ENCODE measurements at places on chromosomes 1 and 21.
A peak's percentile ranks its signal among the peaks of the same experiment; 100 is the strongest.

- peak; percentile 71 for DNase-seq
Observed at GRCh38 chr1:160206036-160206389, 829 bp downstream of the PEA15 start.

- DNase-seq = peak; percentile 44
Observed at GRCh38 chr21:45080639-45081414, 6.4 kb downstream of the ADARB1 start.

GRCh38 chr1:32498751-32499150, 33.9 kb downstream of the ZBTB8B start:
- DNase-seq = no peak

GRCh38 chr1:93021539-93022134, 57.4 kb upstream of the MTF2 start:
- DNase-seq = no peak

DNA sequence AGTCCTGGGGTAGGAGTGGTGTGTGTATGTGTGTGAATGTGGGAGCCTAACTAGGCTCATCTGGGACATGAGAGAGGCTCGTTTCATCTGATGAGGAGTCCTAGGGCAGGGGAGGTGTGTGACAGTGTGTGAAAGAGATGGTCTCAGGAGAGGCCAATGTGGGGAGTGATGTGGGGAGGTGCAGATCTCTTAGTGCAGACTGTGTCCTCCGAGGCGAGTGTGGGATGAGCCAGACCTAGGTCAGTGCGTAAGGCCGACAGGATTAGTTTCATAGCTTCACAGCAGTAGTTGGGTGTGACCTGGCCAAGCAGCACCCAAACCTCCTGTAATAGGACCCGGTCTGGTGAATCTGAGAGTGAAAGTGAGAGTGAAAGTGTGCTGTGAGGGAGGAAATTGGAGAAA, 94.7 kb downstream of the LIPI start:
- no peak for DNase-seq

DNA sequence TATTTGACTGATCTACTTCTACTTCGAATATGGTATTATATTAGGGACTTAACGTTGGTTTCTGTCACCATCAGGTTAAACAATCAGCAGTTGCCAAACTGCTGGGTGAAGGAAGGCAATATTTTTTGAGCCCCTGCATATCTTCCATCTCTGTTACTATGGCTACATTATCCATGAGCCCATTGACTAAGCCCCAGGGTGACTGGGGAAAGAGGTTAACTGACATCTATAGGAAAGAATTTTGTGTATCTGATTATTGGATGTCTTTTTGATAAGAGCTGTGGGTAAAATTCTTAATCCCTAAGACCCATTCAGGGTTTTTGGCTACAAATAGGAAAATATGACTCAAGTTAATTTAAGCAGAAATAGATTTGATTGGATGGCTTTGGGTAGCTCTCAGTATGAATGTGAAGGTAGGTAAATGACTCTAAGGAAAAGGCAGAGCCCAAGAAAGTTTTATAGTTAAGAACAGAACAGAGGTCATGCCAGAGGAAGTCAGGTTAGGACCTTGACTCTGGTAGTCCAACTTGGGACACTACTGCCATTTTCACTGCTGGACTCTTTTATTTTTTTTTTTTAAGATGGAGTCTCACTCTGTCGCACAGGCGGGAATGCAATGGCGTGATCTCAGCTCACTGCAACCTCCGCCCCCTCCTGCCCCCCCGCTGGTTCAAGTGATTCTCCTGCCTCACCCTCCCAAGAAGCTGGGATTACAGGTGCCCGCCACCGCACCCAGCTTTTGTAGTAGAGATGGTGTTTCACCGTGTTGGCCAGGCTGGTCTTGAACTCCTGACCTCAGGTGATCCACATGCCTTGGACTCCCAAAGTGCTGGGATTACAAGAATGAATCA, 8.9 kb upstream of the XPR1 start:
- no peak for DNase-seq

DNA sequence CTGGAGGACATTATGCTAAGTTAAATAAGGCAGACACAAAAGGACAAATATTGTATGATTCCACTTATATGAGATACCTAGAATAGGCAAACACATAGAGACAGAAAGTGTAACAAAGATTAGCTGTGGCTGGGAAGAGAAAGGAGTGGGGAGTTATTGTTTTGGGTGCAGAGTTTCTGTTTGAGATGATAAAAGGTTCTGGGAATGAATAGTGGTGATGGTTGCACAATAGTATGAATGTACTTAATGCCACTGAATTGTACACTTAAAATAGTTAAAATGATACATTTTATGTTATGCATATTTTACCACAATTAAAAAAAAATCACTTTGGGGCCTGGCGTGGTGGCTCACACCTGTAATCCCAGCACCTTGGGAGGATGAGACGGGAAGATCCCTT, 21.2 kb upstream of the ERO1B start:
- DNase-seq = no peak

DNA sequence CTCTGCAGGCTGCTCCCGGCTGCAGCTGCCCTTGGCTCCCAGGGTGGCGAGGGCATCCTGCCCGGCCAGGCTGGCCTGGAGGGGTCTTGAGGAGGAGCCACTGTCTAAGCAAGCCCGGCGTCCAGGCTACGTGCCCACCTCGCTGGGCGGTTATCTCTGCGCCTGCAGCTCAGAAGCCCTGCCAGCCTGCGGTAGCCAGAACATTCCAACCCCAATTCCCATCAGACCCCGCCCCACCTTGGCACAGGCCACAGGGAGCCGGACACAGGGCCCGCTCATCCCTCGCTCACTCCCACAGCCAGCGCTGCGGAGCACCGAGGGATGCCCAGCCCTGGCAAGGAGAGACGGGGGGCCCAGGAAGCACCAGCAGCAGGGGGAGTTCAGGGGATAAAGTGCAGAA, 53.9 kb downstream of the MEGF6 start:
- no peak for DNase-seq

DNA sequence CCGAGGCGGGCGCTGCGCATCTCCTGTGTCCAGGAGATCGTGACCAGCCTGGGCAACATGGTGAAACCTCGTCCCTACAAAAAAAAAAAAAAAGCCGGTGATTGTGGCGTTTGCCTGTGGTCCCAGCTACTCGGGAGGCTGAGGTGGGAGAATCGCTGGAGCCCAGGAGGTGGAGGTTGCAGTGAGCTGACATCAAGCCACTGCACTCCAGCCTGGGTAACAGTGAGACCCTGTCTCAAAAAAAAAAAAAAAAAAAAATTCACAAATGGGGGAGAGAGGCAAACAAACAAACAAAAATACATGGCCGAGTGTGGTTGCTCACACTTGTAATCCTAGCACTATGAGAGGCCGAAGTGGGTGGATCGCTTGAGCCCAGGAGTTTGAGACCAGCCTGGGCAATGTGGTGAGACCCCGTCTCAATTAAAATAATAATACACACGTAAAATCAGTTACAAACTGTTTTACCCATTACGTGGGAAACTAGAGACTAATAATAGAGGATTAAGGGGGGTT, 758 bp downstream of the TATDN3 start:
- DNase-seq = no peak

- no peak for DNase-seq
Observed at GRCh38 chr21:26849428-26850115, 4.4 kb upstream of the ADAMTS1 start.

DNA sequence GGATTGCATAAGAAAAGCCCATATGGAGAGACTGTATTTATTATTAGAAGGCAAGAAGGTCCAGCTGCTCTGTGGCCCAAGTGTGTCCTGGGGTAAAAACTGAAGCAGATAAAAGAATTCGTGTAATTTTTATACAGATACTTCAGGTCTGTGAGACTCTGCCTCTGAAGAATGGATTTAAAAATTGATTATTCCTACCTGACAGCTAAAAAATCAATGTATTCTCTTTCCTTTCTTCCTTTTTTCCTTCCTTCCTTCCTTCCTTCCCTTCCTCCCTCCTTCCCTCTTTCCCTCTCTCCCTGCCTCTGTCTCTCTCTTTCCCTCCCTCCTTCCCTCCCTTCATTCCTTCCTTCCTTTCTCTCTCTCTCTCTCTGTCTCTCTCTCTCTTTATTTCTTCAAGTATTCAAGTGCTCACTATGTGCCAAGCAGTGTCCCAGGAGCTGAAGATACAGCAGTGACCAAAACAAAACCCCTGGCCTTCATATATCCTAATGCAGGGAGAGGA, 11.3 kb upstream of the MGST3 start:
- DNase-seq = no peak

GRCh38 chr1:29181413-29182225, at the start of gene SRSF4:
Gene SRSF4 (minus strand): TSS chr1:29181900. CDS start chr1:29181752, 148 bp downstream.
- peak; percentile 98 for DNase-seq

- DNase-seq = no peak
Observed at GRCh38 chr1:190880352-190880751, 402.7 kb upstream of the BRINP3 start.

GRCh38 chr1:158008630-158009029, 15.2 kb downstream of the KIRREL1 start:
- DNase-seq = no peak

DNA sequence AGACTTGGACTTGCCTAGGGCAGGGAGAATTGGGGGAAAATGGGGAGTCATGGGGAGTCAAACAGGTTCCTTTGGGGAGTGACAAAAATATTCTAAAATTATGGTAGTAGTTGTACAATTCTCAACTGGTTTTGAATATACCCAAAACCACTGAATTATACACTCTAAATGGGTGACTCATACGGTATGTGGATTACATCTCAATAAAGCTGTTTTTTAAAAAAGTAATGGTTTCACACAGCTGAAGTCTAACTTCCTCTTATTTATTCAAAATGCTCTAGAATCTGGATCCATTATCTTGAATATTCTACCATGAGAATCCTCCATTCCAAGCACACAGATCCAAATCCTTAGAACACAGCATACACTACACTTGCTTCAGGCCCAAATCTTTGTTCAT, 11.1 kb downstream of the EIF4G3 start:
- no peak for DNase-seq

- DNase-seq = peak; percentile 5
Observed at GRCh38 chr1:62391369-62391971, 45.4 kb upstream of the USP1 start.

- no peak for DNase-seq
Observed at GRCh38 chr1:157292302-157292701, 154.1 kb upstream of the ETV3 start.

GRCh38 chr1:3795453-3796214, 664 bp downstream of the LRRC47 start:
- no peak for DNase-seq

GRCh38 chr21:26119906-26120305, 50.7 kb downstream of the APP start:
- no peak for DNase-seq

GRCh38 chr1:110525249-110525595, 6.2 kb upstream of the KCNA10 start:
- DNase-seq = no peak

- DNase-seq = no peak
Observed at GRCh38 chr1:173392895-173393658, 84.1 kb upstream of the PRDX6 start.

- no peak for DNase-seq
Observed at GRCh38 chr21:33259428-33259827, 6.7 kb upstream of the IL10RB start.

DNA sequence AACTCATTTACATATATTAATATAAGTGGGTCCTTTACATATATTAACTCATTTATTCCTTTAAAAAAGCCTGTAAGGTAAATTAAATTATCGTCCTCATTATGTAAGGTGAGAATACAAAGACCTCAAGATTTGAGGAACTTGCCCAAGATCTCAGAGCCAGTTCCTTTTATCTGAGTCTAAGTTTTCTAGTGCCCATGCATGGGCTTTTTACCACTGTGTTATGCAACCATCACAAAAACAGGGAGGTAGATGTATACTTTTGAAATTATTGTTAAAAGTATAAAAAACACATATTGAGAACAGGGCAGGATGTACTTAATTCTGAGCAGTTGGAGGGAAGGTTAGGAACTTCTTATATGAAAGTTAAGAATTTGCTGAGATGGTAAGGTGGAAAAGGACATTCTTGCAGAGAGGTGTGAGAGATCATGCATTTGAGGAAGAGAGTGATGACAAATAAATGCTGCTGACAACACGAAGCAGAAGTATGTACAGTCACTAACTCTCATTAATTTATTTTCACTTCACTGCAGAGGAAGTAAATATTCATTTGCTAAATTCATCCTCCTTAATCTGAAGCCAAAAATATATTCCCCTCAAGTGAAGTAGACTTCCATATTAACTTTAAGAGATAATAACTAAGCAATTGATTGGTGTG, 28.9 kb upstream of the LYPLAL1 start:
- DNase-seq = no peak

- DNase-seq = no peak
Observed at GRCh38 chr1:40687059-40687458, 4.4 kb upstream of the NFYC start.

GRCh38 chr1:175297291-175297690, 104.7 kb upstream of the KIAA0040 start:
- DNase-seq = no peak

DNA sequence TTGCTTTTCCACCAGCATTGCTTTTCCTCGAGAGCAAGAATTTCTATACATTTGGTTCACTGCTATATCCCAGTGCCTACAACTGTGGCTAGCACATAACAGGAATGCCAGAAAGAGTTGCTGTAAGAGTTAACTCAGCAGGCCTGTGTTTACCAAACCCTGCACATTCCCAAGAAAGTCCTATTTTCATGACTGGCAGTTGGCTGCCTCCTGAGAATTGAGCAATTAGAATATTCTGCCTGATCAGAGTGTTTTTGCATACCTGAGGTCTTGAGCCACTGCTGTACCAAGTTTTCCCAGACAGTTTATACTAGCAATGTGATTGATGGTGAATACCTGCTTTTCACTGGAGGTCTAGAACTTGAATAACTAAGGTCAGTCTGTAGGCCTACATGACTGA, 2.7 kb upstream of the GNPAT start:
- DNase-seq = no peak

DNA sequence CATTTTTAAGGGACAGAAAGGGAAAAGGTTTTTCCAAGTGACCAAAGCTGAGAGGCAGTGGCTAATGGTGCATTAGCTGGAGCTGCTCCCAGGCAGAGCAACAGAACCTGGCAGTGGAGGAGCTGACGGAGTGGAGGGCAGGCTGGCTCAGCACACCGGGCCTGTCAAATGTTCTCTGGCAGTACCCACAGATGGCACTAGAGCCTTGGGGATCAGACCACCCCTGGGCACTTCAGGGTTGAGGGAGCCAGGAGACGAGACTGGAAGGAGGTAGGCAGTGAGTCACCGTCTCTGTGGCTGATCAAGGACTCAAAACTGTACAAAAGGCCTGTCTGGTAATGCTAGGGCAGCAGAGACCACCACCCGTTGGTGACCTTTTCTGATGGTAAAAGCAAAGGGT, 121.7 kb upstream of the KIAA0040 start:
- DNase-seq = no peak

GRCh38 chr1:91857557-91858239, 28.3 kb downstream of the TGFBR3 start:
- no peak for DNase-seq

DNA sequence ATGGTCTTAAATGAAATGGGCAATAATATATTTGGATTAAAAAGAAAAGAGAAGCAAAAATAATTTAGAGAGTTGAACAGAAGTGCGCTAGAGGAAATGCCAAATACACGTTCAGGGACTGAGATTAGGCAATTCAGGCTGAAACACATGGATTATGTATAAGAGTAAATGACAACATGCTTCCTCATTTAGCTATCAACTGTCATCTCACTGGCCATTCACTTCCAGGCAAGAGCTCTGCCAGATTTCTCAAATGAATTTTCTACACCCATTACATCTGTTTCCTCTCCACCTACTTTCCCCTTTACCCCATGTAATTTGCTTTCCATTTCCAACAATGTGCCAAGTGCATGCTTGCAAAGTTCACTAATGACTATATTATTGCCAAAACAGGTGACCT, 582.4 kb downstream of the LTN1 start:
- DNase-seq = no peak
